ENCODE measurements at places on chromosomes 1 and 21. TPM values are rescaled to one million over a fixed set of nuclear protein-coding genes. Genes with fewer than 3 reads are reported as not detected.

GRCh38 chr1:5921129-5921528 is 71.1 kb downstream of the NPHP4 start:
- DNase-seq, result no peak

GRCh38 chr21:43790010-43790524 is 690 bp downstream of the RRP1 start:
- no peak for DNase-seq

DNA sequence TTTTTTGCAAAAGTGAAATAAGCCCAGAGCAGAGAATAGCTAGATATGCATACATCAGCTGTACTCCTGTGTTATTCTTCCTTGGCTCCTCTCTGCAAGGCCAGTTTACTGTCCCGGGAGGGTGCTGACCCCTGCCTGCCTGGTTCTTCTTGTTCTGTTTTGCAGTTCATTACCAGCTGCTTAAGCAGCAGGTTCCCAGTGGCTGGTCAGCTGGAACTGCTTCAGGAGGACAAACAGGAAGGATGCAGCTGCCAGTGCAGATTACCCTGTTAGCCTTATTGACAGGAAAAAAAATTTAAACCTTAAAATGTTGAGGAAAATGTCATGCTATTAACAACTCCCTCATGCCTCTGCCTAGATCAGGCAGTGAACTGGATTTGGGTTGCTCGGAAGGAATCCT is 16.0 kb upstream of the LRIG2 start:
- no peak for DNase-seq

DNA sequence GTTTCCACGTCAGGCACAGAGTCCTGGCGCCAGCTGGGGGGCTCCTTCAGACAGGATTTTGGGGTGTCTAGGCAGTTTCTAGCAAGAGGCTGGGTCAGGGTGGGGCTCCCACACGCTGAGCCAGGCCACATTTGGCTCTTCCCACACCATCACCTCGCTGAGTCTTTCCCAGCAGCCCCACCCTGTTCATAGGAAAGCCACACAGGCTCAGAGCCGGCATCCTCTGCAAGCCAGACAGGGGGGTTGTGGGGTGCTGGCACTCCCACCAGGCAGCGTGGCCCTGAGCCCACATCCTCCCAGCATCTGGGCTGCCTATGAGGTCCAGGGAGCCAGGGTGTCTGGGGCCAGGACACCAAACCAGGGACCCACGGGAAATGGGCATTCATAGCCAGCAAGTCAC is 2.8 kb upstream of the GPR153 start:
- no peak for DNase-seq

- DNase-seq, result peak; percentile 30
These were observed 9.1 kb downstream of the MMEL1 start for GRCh38 chr1:2623571-2624337.

GRCh38 chr1:21289700-21290545 is at the start of gene ECE1:
TSS of gene ECE1 (minus strand) at chr1:21290463. CDS start at chr1:21290414, 49 bp downstream.
- DNase-seq, result peak; percentile 76

DNA sequence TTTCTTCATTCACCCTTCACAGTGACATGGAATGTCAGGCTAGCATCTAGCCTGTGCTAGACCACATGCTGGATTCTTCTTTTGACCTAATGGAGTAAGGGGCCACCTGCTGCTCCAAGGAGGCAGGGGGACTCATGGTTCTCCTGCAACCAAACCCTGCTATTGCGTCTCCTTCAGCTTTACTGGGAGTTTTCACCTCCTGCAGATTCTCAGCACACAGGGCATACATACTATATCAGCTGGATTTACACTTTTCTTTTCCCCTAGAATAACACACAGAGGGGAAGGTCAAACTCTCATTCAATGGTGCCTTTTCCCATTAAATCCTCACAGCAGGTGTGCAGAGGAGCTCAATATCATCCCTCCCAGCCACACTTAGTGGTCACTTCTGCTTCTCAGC is 16.6 kb upstream of the AK5 start:
- no peak for DNase-seq

- no peak for DNase-seq
These were observed 137.5 kb downstream of the HS2ST1 start for GRCh38 chr1:87051965-87052364.

DNA sequence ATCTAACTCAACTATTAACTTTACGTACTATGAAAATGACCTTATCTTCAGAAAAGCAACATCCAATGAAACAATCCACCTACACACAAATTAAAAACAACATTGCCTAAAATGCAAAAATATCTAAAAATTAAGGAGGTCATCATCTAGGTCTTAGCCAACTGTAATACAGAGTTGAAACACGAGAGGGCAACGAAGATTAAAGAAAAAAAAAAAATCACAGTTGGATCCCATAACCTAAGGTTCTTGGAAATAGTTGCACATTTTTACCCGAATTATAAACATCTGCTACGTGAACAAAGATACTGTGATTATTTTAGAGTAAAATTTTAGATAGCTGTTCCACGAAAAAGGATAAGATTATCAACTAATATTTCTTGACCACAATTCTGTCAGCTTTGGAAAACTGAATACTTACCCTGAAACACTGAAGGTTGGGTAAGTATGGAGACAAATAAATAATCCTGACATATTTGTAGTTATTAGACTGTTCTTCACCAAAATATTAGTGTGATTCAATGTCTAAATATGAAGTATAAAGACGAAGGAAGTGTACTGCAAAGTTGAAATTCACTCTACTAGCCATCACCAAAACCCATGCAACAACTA is 88.0 kb upstream of the AK4 start:
- no peak for DNase-seq

DNA sequence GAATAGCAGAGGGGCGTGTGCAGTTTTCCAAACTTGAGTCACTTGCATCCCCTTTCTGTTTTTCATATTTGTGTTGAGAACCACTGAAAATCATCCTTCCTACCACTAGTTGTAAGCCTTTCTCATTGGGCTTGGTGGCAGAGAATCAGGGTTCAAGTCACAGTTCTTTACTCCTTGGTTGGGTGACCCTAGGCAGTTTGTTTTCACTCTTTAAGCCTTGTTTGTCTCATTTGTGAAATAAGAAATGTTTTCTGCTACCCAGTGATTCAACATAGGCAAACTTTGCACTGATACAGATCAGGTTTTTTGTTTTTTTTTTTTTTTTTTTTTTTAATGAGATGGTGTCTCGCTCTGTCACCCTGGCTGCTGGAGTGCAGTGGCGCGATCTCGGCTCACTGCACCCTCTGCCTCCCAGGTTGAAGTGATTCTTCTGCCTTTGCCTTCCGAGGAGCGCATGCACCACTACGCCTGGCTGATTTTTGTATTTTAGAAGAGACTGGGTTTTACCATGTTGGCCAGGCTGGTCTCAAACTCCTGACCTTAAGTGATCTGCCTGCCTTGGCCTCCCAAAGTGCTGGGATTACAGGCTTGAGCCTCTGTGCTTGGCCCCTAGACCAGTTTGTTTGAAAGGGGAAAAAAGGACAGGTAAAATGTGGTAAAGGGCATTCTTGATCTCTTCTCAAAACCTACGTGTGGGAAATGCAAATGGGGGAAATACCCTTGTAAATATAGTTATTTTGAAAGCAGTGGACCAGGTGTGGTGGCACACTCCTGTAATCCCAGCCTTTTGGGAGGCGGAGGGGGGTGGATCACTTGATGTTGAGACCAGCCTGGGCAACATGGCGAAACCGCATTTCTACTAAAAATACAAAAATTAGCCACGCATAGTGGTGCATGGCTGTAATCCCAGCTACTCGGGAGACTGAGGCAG is 3.2 kb downstream of the CLIC4 start:
- DNase-seq, result no peak

GRCh38 chr21:45525910-45526306 is 16.3 kb downstream of the SLC19A1 start:
- DNase-seq, result peak; percentile 20

GRCh38 chr21:44556879-44557278 is 1.7 kb downstream of the KRTAP10-3 start:
- no peak for DNase-seq

- DNase-seq, result no peak
These were observed 147.8 kb upstream of the POGK start for GRCh38 chr1:166691476-166691875.

- DNase-seq, result no peak
These were observed 120.3 kb downstream of the TM2D1 start for GRCh38 chr1:61604684-61605083.

DNA sequence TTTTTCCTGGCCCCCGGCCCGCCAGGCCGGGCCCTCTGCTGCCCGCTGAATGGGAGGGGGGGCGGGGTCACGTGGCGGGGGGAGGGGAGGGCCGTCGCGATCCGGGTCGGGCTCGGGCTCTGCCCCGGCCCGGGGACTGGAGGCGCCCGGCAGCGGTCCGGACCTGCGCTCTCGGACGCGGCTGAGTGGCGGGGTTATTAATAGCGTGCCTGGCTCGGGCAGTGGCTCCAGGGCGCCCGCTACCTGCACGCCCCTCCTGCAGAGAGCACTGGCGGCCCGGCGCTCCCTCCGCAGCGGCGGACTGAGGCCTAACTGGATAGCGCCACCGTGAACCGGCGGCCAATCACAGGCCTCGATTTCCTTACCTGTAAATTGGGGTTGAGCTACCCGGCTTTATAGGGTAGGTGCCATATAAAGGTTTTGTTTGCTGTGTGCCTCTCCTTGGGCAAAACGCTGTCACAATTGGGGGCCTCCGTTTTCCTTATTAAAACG is 28.1 kb downstream of the AHDC1 start:
- DNase-seq, result peak; percentile 84

The MYOC gene
- 3.2 TPM for total RNA-seq

The AGO4 gene
- total RNA-seq, result 32.9 TPM

The RHD gene
- total RNA-seq, result not detected

The TBX19 gene
- total RNA-seq, result 3.1 TPM

The ATAD3C gene
- total RNA-seq, result 7.8 TPM

The CIART gene
- total RNA-seq, result 6.2 TPM

The ACBD3 gene
- total RNA-seq, result 41.3 TPM

The CCT3 gene
- total RNA-seq, result 117 TPM

The IL19 gene
- not detected for total RNA-seq

The GFI1 gene
- 3.3 TPM for total RNA-seq

The ZZZ3 gene
- total RNA-seq, result 44.5 TPM

Measured in lower lobe of right lung (tissue), 2 donors.